ENCODE measurements at places on chromosomes 11 and 22.

DNA sequence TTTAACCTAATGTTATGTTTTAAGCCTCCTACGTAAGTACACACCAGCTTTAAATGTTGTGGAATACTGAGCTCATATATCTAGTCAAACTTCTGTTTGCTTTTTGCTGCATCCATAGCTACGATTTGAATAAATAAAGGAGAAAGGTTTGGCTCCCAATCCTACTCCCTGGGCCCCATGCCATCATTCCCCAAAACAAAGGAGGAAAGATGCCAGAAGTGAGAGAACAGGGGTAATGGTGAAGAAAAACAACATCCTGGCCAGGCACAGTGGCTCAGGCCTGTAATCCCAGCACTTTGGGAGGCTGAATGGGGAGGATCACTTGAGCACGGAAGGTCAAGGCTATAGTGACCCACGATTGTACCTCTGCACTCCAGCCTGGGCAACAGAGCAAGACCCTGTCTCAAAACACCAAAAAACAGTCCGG lies 26.5 kb downstream of the SCGB1A1 start:
- DNase-seq = no peak

DNA sequence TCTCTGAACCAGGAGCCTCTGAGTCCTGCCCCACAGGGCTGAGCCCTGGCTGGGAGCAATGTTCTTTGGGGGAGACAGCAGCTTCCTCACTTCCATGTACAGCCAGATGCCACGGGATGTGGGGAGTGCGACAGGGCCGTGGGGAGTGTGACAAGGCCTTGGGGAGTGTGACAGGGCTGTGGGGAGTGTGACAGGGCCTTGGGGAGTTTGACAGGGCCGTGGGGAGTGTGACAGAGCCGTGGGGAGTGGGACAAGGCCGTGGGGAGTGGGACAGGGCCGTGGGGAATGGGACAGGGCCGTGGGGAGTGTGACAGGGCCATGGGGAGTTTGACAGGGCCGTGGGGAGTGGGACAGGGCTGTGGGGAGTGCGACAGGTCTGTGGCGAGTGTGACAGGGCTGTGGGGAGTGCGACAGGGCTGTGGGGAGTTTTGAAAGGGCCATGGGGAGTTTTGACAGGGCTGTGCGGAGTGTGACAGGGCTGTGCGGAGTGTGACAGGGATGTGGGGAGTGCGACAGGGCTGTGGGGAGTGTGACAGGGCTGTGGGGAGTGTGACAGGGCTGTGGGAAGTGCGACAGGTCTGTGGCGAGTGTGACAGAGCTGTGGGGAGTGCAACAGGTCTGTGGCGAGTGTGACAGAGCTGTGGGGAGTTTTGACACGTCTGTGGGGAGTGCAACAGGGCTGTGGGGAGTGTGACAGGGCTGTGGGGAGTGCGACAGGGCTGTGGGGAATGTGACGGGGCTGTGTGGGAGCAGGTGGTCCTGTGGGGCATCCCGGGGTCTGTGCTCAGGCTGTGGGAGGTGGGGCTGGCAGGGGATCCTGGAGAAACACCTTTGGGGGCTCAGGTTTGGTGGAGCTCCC lies 6.6 kb upstream of the KRTAP5-6 start:
- no peak for DNase-seq

GRCh38 chr22:20532256-20532993 lies 25.0 kb downstream of the MED15 start:
- peak; percentile 37 for DNase-seq

- DNase-seq = peak; percentile 58
Measured at GRCh38 chr11:34356576-34356912, 1.3 kb downstream of the ABTB2 start.

GRCh38 chr11:82577246-82577645 lies 156.4 kb downstream of the FAM181B start:
- no peak for DNase-seq

DNA sequence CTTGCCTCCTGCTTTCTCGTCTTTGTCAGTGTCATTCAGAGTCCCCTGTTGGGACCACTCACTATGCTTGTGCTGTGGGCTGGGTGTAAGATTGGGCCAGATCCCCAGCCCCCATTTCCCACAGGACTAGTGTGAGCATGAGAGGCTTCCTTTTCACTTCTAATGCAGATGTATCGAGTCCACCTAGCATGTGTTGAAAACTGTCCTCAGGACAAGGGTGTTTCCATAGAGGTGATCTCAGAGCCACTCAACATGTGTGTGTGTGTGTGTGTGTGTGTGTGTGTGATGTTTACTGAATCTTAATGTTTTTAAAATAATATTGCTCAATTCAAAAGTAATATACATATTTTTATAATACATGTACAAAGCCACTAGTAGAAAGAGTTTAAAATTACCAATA lies 11.4 kb upstream of the CD44 start:
- DNase-seq = no peak

- peak; percentile 25 for DNase-seq
Measured at GRCh38 chr22:30922151-30922611, 46.4 kb downstream of the MORC2 start.

- no peak for DNase-seq
Measured at GRCh38 chr11:107252429-107253161, 205.0 kb downstream of the CWF19L2 start.

DNA sequence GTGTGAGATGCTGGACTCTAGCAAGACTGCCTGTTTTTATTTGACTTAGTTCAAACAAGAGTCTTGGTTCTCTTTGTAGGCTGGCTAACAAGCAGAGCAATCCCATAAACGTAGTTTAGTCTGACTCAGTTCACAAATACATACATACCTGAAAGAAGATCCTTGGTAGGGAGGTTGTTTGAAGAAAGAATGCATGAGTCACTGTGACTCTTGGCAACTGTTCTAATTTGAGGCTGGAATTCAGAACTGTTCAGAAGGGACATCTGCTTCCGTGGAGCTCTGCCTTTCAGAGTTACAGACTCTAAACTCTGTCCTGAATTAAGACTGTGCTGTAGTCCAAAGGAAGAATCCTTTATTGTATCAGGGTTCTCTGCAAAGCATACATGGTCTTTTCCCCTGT lies 32.2 kb downstream of the C2CD3 start:
- DNase-seq = no peak

DNA sequence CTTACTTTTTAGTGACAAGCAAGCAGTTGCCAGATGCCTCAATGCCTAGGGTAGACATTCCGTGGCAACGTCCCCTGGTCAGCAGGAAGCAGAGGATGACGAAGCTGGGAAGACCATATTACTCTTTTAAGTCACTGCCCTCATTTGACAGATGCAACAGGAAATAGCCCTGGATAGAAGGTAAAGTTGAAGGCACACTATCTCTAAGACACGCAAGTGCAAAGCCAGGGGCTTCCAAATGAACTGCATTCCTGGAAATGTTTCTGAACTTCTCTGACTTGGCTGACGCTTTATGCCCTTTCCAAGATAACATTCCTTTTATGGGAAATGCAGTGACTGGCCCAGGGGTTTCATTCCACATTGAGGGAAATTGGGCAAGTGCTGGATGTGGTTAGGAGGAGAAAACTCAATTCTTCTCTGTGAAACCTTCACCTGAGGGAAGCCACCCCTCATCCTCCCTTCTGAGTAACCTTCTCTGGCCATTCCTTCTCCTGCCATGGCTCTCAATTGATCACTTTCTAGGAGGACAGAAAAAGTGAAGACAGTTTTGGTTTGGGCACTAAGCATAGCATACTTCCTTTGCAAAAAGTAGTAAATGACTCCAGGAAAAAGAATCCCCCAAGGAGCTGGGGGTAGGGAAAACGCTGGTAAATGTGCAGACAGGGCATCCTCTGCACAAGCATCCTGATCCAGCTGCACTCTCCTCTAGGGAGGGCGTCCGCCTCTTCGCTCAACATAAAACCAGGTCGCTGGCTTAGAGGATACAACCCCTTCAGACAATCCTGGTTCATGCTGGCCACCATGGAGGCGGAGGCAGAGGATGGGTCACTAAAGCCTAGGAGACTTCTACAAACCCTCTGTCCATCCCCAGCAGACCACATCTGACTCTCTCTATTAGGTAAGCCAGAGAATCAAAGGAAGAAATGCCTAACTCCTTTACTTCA lies 14.5 kb downstream of the PCSK7 start:
- no peak for DNase-seq

DNA sequence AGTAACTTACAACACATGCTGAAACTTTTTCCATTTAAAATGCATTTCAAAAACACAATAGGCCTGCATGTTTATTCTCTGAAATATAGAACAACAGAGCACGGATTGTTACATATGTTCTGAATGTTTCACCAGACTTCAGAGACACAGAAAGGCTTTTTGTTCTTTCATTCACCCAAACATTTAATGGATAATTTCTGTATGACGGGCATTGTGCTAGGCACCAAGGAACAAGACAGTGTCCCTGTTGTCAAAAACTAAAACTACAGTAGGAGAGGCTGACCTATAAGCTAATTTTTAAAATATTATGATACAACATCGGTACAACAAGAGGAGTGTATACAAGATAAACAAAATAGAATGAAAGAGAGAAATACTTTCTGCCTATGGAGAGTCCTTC lies 81.9 kb upstream of the TEAD1 start:
- no peak for DNase-seq

- no peak for DNase-seq
Measured at GRCh38 chr11:17812865-17813187, 78.2 kb downstream of the KCNC1 start.

DNA sequence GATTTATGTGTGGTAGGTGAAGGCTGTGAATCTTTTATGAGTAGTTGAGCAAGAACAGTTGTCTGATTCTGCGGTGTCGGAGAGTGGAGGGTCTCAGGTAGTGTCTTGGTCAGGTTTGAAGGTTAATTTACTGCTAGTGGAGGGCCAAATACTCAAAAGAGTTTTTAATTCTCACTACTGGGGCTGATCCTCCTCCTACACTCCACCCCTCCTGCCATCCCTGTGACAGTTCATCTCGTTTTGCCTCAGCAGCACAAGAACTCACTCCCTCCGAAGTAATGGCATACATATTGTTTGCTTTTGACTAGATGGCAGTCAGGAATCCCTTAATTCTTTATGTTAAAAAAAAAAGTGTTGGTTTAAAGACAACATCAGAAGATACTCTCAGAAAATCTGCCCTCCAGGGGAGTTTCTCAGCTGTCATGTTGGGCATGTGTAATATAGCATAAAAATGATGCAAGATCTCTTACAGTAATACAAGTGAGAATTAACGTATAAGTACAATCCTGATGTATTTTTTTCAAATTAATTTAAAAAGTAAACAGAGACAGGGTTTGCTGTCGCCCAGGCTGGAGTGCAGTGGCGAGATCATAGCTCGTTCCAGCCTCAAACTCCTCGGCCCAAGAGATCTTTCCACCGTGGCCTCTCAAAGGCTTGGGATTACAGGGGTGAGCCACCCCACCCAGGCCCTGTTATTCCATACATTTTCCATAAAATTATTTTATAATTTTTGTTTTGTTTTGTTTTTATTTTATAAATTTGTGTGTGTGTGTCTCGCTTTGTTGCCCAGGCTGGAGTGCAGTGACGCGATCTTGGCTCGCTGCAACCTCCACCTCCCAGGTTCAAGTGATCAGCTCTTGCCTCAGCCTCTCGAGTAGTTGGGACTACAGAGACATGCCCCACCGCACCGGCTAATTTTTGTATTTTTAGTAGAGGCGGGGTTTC lies 1.3 kb downstream of the FAR1 start:
- no peak for DNase-seq

DNA sequence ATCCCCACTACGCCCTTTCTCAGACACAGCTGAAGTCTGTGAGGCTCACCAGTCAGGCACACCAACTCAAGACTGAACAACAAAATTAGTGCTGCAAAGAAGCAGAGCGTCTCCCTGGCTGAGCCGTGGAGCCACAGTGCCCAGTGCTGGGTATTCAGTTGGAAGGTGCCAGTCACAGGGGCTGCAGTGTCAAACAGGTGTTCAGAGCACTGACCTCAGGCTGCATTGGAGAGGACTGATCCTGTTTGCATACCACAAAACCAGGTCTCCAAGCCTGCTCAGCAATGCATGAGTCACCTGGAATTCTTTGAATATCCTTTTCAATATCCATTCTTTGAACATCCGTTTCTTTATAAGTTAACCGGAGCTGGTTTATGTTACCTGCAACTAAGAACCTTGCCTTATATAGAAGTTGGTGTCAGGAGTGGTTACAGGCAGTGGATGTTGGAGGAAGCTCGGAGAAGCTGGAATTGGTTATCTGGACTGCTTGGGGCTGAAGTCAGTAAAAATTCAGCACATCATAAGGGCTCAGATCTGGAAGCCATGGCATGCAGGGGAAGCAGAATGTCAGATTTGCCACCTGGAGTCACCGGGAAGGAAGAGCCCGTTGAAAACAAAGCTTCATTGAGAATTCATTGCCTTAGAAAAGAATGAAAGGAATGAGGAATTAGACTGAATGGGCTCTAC lies 30.3 kb downstream of the PDGFB start:
- DNase-seq = peak; percentile 77

DNA sequence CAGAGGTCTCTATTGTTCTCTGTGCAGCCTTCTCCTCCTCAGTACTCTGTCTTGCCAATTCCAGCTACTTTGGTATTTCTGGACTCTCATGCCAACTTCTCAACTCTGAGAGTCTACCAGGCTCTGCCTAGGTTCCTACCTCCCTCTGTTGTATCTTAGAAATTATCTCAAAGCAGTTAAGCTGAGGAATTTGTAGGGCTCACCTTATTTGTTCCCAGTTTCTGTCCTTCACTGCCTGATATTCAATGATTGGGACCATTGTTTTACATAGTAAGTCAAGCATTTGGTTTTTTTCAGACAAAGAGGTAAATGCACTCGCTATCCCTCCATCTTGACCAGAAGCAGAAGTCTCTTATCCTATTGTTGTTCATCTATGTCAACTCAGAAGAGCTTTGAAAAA lies 205.0 kb upstream of the PGR start:
- DNase-seq = no peak

DNA sequence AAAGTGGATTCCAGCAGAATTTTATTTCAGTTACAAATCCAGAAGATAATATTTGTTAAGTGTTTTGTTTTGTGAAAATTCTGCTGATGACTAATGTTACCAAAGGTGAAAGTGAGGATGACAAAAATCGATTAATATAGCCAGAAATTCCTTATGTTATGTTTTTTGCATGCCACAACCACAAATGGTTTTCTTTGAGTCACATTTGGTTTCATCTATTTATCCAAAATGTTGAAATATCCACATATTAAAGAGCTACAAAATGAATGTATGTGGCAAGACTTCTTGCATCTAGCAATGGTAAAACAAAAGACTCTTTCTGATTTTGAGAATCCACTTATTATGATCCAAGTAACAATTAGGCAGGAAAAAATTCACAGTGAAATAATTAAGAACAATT lies 150.1 kb upstream of the LRRC4C start:
- no peak for DNase-seq

DNA sequence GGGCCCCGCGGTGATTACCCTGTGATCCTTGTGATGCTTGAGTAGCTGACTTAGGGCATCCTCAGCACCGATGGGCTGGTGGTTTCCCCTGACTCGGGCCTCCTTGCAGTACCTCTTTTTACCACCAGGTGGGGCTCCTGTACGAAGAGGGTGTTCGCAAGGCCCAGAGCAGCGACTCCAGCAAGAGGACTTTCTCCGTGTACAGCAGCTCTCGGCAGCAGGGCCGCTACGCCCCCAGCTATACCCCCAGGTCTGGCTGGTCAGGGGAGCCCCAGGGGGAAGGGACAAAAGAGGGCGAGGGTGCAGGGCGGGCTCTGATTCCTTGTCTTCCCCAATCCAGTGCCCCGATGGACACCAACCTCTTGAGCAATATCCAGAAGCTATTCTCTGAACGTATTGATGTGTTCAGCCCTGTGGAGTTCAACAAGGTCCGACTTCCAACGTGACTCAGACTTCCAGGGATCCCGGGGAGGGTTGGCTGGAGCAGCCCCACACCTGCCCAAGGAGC lies 1.3 kb upstream of the TM7SF2 start:
- peak; percentile 90 for DNase-seq

All from neural progenitor cell (in vitro differentiated cells).